Fibroblast of the aortic adventitia (primary cell): ENCODE measurements at places on chromosomes 2 and 18.

DNA sequence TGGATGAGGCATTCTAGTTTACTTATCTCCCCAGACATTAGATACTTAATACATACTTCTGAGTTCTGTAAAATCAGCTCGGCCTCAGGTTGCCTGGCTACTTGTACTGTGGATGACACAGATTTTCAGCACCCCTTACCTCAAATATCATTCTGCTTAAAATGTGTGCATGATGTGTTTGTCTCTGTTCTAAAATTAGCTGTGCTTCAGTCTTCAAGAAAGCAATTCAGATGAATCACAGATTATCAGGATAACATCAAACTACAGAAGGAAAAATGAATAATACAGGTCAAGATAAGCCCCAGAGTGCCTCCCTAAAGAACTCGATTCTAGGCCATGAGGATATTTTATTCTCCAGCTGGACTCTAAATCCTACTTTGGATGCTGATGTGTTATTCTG lies 21.3 kb upstream of the MAPRE2 start:
- DNase-seq = peak; percentile 57

DNA sequence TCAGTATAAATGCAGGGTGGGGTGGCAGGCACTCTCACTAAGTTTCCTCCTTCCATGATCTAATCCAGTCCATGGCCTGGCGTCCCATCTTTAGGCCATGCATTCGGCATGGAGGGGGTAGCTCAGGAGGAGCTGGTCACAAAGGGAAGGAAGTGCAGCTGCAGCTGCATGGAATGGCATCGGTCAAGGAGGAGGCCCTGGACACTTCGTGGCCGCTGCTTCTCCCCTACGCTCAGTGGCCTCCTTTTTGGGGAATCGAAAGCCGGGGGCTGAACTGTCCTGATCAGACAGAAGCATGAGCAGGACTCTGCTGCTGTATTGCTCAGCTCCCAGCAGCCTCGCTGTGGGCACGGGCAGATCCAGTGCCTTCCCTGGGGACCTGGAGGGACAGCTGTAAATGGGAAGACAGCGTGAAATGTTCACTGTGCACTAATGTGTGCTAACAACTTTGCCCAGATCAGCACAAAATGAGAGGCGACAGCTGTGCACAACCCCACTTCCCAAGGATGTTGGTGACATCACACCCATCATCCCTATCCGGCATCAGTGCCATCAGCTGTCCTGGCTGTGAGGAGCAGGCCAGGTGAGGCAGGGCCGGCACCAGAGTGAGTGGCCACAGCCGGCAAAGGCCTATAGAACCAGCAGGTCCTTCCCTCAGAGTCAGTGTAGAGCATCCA lies 520.1 kb upstream of the RAB6C start:
- no peak for DNase-seq

- DNase-seq = no peak
Observed at GRCh38 chr2:41999592-42000281, 48.1 kb upstream of the PKDCC start.

DNA sequence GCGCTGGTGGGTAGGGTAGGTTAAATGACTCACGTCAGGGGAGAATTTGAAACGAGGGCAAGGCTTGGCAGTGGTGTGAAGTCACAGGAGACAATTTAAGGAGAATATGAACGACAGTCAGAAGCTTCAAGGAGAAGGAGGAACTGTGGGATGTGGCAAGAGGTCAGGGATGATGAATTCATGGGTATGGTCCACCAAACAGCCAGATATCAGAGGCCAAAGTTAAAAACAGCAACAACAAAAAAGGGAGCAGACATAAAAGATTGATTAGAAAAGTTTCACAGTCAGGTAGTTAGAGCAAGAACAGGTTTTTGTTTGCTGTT lies 1.4 kb upstream of the ZNF396 start:
- no peak for DNase-seq
